ENCODE measurements at places on chromosomes 11 and 22. TPM values are rescaled to one million over a fixed set of nuclear protein-coding genes. Genes with fewer than 3 reads are reported as not detected.

The MYRF gene
- 15.3 TPM for total RNA-seq

The E2F8 gene
- total RNA-seq = 0.42 TPM

DNA sequence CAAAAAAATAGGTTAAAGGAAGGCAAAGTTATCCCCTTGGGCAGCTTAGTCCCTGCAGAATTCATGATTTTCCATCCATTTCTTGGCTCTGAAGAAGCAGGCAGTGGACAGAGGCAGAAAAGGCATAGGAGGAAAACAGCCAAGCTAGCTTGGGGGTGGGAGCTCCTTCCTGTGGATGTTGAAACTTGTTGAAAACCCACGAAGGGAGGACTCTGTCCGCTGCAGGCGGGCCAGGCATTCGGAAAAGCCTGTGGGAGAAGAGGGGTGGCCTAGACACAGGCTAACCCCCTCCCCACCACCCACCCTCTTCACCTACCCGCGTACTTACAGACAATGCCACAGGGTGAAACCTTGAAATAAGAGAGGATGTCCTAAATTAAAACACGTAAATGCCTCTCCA, 72.1 kb downstream of the C22orf31 start:
- H3K27me3 ChIP-seq = no peaks in the 10 kb centered on the region
- H3K36me3 ChIP-seq = no peaks in the 10 kb centered on the region
- H3K27ac ChIP-seq = no peak overlapping the region
- no peaks in the 10 kb centered on the region for H3K4me1 ChIP-seq
- no peak for DNase-seq

DNA sequence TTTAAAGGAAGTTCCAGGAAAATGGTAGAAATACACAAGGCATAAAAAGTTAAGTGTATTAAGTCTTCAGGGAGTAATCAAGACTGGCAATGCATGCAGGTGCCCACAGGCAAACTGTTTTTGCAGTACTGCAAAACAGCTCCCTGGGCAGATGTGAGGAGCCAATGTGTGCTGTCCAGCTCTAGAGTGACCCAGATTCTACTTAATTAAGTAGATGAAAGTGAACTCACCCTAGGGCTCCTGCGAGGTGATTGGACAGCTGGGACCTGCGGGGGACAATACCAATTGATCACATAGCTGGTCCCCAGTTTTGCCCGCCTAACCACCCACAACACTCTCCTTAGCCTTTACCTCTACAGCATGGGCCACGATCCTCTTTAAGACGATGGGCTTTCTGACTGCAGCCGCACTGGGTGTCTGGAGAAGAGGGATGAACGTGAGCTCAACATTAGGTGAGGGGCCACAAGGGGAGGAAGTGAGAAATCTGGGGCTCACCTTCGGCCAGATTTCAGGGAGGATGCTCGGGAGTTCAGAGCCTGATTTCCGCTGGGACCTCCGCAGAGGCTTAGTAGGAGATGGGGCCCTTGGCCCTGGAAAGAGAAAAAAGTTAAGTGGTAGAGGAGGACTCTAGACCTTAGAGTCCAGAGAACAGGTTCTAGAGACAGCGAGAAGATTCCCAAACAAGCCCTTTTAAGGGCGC, 556 bp downstream of the CDCA5 start:
- peak overlapping the region; percentile 96 for H3K27ac ChIP-seq
- H3K27me3 ChIP-seq = no peaks in the 10 kb centered on the region
- peak overlapping the region; percentile 81 for H3K4me3 ChIP-seq
- H3K36me3 ChIP-seq = peaks cover 23% of the 10 kb centered on the region

GRCh38 chr11:20158597-20159257, 1.5 kb downstream of the DBX1 start:
- H3K4me1 ChIP-seq = peaks cover 20% of the 10 kb centered on the region
- no peaks in the 10 kb centered on the region for H3K36me3 ChIP-seq
- no peak overlapping the region for H3K4me3 ChIP-seq
- H3K27ac ChIP-seq = no peak overlapping the region
- peaks cover 78% of the 10 kb centered on the region for H3K27me3 ChIP-seq

GRCh38 chr11:19679952-19680828, 32.4 kb upstream of the NAV2 start:
- DNase-seq = no peak
- no peaks in the 10 kb centered on the region for H3K36me3 ChIP-seq
- no peaks in the 10 kb centered on the region for H3K27me3 ChIP-seq

GRCh38 chr11:105697291-105697690, 87.4 kb downstream of the GRIA4 start:
- DNase-seq = no peak
- no peaks in the 10 kb centered on the region for H3K36me3 ChIP-seq
- H3K4me3 ChIP-seq = no peak overlapping the region
